Thoracic aorta (tissue), 2 donors: ENCODE measurements at places on chromosomes 12 and 14. TPM values are rescaled to one million over a fixed set of nuclear protein-coding genes. Genes with fewer than 3 reads are reported as not detected.

DNA sequence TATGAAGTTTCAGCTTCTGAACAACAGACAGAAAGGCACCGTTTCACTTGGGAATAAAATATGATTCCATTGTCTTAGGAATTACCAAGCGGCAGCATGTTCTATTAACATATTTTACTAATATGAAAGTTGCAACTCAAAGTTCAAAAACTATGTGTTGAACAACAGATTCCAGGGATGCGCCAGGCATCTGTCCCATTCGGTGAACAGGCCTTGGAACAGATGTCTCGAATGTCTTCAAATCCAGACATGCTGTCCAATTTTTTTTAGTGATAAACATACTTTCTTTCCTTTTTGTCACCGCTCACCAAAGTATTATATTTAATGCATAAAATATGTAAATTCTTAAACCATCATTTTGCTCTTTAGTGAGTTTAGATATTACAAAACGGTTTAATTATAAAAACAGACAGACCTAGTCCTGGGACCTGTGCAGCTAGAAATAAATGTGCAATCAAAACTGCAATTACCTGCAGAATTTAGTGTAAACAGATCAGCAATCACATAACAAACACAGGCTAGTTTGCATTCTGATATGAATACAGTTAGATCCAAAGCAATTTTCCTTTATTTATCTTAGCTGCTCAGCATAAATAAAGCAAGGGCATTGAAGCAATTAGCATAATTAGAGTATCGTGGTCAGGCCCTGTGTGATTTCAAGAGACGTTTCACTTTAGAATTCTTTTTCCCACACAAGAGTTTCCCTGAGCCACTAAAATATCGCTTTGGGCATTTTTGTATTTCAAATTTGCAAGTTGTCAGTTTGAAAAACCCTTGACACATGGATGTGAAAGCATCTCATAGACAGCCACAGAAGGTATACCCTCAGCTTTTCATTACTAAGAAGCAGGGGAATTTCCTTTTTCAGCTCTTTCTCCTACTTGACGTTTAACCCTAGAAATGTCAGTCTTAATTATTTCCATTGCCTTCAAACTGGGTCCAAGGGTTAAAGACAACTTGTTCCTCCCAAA lies 420.8 kb downstream of the EGLN3 start:
- no peak for DNase-seq

GRCh38 chr12:2301531-2302461 lies 249.0 kb downstream of the CACNA1C start:
- DNase-seq = peak; percentile 46

- DNase-seq = no peak
These were observed 546.6 kb upstream of the TBX3 start for GRCh38 chr12:115230606-115231005.

DNA sequence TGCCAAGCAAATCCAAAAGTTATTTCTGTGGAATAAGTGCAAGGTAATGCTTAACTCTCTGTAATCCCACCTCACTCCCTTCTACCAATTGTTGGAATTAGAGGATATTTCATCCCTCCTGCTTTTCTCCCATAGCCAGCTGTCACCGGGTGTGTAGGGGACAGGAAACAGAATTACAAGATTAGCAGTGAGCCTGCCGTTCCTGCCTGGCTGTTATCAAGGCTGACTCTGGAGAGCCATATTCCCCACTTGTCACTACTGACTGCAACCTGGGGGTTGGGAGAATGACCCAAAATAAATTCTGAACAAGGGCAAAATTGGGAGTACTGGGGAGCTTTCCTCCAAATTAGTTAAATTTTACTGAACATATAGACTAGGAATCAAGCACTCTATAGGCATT lies 24.8 kb downstream of the TBX5 start:
- DNase-seq = no peak

GRCh38 chr12:68780731-68781130 lies 27.2 kb upstream of the MDM2 start:
- no peak for DNase-seq

- no peak for DNase-seq
These were observed 14.8 kb upstream of the DLGAP5 start for GRCh38 chr14:55206175-55206693.

DNA sequence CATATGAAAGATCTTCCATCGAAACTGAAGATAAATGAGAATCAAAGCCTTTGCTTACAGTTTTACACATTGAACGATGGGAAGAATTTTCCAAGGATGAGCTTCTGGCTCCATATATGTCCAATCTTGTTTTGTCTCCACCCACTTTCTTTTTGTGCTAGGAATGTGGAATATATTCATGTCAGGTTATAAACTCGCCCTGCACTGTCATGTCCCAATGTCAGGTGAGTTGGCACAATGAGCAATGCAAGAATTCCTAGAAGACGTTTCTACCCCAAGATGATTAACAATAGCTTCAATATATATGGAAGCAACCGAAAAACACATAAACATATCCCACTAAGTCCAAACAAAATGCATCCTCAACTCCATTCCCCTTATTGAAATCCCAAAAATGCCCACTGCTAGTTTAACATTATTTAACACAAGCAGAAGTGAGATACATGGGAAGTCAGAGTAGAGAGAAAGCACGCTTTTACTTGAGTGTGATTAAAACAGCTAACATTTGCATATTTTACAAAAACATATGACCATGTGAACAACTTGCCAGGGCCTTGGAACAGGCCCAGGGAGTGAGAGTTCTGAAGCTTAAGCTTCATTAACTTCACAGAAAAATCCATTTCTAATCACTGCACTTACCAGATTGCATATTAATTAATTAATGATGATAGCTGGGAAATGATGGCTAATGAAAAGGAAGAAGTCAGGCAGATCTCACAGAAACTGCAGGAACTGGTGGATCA lies 233.9 kb downstream of the GXYLT1 start:
- DNase-seq = no peak

- no peak for DNase-seq
These were observed 199.3 kb upstream of the PWP1 start for GRCh38 chr12:107486140-107486892.

- no peak for DNase-seq
These were observed 2.3 kb downstream of the HOXC12 start for GRCh38 chr12:53956914-53957536.

The KLRD1 gene
- 1.9 TPM for total RNA-seq
